ENCODE measurements at places on chromosomes 7 and 10.

DNA sequence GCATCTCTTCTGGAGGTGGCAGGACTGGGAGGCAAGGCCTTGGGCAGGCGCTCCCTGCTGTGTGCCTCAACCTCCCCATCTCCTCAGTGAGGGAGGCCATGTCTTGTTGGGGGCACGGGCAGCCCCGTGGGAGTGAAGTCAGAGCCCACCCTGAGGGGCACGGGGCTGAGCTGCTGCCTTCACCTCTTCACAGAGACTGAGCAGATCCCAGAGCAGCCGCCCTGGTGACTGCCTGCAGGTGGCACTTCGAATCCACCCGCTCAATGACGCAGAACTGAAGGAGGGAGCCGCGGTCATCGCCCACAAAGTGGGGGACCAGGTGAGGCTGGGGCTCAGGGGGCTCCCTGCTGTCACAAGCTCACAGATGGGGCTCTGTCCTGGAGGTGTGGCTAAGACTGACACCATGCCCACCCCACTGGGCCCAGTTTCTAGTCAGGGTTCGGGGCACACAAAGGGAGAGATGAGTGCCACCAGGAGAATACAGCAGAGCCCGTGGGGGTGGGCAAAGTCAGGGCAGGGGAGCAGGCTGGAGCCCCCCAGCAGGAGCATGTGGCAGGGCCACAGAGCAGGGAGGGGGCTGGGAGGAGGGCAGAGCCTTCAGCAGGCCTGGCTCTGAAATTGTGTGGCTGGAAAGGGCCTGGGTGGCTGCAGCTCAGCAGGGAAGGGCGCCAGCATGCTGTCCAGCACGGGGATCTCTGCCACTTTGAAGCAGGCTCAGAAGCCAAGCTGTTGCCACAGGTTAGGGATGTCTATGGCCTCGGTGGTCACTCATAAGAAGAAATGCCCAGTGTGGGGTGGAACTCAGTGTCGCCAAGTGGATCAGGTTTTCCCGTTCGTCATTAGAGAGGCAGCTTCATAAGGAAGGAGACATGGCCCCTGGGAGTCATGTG lies 18.8 kb upstream of the CHST12 start:
- DNase-seq = no peak

- DNase-seq = no peak
Observed at GRCh38 chr7:92722541-92722940, 113.8 kb downstream of the CDK6 start.

DNA sequence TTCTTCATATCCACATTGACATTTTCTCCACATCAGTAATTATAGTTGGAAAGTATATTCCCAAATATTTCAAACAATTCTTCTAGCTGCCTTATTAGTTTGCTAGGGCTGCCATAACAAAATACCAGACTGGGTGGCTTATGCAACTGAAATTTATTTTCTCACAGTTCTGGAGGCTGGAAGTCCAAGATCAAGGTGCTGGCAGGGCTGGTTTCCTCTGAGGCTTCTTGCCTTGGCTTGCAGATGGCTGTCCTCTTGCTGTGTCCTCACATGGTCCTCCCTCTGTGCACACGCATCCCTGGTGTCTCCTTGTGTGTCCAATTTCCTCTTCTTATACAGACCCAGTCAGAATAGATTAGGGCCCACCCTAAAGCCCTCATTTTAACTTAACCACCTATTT lies 34.5 kb downstream of the DOCK4 start:
- DNase-seq = no peak

GRCh38 chr7:38903057-38903456 lies 5.9 kb downstream of the VPS41 start:
- no peak for DNase-seq

GRCh38 chr7:20834656-20835055 lies 48.0 kb upstream of the SP8 start:
- DNase-seq = no peak

- no peak for DNase-seq
Observed at GRCh38 chr10:994836-995558, 6.8 kb downstream of the GTPBP4 start.

DNA sequence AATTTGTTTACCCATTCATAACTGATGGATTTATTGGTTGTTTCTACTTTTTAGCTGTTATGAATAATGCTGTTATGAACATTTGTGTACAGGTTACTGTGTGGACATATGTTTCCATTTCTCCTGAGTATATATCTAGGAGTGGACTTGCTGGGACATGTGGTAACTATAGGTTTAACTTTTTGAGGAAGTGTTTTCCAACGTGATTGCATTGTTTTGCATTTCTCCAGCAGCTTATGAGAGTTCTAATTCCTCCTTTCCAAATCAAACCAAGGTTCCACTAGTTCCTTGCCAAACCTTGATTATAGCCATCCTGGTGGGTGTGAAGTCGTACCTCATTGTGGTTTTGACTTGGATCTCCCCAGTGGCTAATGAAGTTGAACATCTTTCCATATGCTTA lies 2.6 kb upstream of the PRF1 start:
- DNase-seq = no peak

DNA sequence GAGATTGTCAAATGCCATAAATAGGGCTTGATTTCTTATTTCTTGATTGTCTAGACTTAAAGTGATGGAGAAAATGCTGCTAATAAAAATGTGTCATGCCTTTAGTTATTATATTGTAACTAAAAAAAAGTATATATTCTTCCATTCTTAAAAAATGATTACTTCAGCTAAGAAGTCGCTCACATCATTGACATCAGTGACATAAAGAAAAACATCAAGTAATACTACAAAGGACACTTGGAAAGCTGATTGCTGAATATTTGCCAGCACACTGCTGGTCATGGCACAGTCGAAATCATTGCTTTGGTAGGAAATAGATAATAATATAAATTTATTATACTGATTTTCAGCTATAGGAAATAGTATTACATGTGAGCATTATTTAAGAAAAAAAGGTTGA lies 62.6 kb downstream of the LOXL4 start:
- DNase-seq = no peak

DNA sequence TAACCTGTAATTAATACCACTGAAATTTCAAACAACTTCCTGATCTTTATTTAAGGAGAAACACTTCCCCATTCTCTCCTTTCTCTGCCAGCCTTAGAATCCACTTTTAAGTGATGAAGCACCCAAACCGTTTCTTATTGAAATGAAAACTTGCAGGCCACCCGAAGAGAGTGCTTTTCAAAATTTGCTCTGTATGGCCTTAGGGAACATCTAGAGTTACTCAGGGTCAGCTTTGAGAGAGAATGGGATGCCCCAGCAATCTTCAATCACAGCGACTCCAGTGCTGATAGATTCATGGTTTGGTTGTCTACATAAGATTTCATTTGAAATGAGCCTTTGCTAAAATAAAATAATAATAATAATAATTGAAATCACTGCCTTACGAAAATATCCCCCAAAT lies 323.1 kb downstream of the PCLO start:
- no peak for DNase-seq

- DNase-seq = no peak
Observed at GRCh38 chr7:88105231-88105630, 114.6 kb downstream of the SRI start.

GRCh38 chr10:12590675-12591659 lies 241.6 kb downstream of the CAMK1D start:
- no peak for DNase-seq

GRCh38 chr10:3935933-3936359 lies 150.9 kb upstream of the KLF6 start:
- DNase-seq = no peak

DNA sequence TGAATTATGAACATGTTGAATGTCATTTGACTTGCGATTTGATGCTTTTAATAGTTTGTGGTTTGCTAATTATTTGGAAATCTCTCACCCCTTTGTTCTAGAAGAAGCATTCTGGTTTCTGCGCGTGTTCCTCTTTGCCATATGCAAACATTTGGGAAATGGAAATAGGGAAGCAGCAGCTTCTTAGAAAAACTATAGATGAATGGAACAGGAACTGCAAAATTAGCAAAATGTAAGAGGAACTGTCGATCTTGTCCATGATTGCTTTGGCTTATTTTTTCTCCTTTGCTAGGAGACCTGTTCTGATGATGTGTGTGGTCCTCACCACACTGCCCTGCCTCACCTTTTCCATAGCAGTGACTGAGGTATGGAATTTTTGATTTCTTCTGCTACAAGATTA lies 19.0 kb downstream of the TMEM236 start:
- DNase-seq = no peak

- no peak for DNase-seq
Observed at GRCh38 chr7:134561-135256, 57.7 kb upstream of the FAM20C start.
